ENCODE measurements at places on chromosomes 12 and 14.
A peak's percentile ranks its signal among the peaks of the same experiment; 100 is the strongest.

- no peak for DNase-seq
Observed at GRCh38 chr14:29475641-29476040, 452.0 kb downstream of the PRKD1 start.

DNA sequence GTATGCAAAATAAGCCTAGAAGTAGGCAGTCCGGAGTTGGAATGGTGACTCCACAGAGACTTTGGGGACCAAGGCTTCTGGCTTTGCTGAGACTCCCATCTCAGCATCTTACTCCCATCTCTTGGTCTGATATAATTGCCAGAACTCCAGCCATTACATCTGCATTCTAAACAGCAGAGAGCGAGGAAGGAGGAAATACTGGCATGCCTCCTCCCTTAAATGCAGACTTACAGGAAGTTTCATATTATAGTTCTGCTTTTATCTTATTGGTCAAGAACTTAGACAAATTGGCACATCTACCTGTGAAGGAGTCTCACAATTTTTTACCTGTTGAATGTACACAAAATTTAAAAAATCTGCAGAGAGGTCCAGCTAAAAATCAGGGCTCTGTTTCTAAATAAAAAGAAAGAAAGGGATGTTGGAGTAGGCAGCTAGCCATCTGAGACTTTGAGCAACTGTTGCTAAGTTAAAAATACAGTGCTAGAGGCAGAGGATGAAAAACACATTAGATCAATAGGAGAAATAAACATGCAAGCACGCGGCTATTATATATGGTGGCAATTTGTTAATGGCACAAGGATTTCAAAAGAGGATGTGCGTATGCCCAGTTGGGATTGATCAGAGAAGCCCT is 209.9 kb upstream of the HMGA2 start:
- no peak for DNase-seq

GRCh38 chr14:38404616-38405015 is 148.7 kb upstream of the CLEC14A start:
- no peak for DNase-seq

DNA sequence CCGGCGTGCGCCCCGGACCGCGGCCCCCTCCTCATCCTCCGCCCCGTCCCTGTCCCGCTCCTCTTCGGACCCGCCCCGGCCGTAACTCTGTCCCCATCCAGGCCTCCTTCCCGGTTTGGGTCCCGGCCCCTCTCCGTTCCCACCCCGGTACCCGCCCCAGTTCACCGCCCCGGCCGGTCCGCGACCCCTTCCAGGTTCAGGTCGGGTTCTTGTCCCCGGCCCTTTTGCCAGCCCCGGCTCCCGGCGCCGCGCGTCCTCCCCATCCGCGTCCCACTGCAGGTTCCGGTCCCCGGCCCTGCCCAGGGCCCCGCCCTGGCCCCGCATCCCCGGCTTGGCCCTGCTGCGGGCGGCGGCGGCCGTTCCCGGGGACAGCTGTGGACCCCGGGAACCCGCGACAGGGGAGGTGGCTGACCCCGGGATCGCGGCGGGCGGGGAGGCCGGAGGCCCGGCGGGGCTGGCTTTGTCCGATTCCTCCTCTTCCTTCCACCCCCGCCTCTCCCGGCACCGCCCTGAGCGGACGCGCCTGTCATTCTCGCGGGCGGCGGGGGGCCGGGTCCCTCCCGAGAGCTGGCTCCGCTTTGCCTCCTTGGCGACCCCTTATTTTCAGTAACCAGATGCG is 601 bp downstream of the KLC1 start:
- DNase-seq: peak; percentile 64

DNA sequence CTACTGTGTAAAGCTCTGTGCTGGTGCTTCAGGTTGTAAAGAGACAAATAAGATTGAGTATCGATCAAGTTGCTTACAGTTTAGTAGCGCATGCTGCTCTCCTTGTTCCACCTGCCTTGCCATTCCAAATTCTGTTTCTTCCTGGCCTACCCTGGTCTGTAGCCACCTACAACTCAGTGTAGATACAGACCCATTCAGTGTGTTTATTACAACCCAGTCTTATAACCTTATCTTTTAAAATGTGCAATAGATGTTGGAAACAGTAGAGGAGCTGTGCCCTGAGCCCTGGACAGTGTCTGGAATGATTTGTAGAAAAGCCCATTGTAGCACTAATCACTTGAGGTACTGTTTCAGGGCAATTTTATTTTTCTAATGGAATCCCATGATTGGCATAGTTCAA is 68.5 kb downstream of the DIP2B start:
- DNase-seq: peak; percentile 56
